ENCODE measurements at places on chromosomes 1 and 21.

DNA sequence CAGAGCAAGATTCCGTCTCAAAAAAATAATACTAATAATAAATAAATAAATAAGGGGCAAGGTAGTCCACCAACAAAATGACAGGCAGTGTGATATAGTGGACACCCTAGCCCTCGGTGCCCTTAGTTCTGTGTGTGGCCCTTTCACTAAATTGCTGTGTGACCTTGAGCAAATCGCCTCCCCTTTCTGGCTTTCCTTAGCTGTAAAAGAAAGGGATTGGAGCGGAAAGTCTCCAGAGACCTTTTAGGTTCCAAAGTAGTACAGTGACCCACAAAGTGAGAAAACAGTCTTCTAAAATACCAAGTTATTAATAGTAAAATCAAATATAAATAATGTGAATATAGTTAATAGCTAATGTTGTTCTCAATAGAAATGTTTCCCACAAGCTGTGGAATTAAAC, 7.6 kb downstream of the LMNA start:
- no peak for DNase-seq

- DNase-seq, result no peak
These were observed 20.3 kb downstream of the ARHGEF10L start for GRCh38 chr1:17559615-17560419.

DNA sequence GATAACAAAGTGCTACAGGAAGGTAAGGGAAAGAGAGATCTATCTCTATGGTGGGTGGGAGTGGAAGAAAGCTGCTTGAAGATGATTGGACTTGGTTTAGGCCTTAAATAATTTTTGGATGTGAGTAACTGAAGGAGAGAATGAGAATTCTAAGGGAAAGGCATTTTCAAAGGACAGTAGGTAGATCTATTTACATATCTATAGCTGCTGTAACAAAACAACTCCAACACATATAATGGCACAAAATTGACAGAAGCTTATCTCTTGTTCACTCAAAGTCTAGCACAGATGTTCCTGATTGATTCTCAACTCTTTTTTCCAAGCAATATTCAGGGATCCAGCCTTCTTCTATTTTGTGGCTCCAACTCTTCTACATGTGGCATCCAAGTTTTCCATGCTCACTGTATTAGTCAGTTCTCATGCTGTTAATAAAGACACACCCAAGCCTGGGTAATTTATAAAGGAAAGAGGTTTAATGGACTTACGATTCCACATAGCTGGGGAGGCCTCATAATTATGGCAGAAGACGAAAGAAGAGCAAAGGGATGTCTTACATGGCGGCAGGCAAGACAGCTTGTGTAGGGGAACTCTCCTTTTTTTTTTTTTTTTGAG, 3.1 kb upstream of the DDAH1 start:
- DNase-seq, result no peak

- no peak for DNase-seq
These were observed 1.4 kb upstream of the MYBPH start for GRCh38 chr1:203177036-203177405.

DNA sequence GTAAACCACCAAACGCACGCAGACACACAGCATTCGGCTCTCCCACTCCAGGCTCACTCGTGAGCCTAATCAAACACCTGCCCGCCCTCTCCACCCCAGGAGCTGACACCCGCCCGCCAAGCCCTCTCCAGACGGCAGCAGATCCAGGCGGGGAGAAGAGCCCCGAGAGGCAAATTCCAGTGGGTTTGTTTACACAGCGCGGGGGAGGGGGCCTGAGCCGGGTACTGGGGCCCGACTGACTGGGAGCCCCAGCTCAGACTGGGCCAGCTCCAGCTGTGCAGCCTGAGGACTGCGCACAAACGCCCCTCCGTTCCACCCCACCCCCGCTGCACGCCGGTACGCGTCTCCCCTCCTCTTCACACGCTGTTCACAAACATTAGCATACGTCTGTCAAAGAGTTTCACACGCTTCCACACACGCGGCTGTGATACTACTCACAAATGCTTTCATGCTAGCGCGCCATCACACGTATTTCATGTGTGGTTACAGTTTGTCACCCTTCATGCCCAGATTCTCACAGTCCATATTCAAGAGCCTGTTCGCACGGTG, 1.0 kb upstream of the EFNA1 start:
- peak; percentile 54 for DNase-seq

- DNase-seq, result peak; percentile 93
These were observed 3.6 kb upstream of the SETDB1 start for GRCh38 chr1:150922519-150922975.

- peak; percentile 23 for DNase-seq
These were observed 4.7 kb upstream of the PSMB2 start for GRCh38 chr1:35646043-35646442.

DNA sequence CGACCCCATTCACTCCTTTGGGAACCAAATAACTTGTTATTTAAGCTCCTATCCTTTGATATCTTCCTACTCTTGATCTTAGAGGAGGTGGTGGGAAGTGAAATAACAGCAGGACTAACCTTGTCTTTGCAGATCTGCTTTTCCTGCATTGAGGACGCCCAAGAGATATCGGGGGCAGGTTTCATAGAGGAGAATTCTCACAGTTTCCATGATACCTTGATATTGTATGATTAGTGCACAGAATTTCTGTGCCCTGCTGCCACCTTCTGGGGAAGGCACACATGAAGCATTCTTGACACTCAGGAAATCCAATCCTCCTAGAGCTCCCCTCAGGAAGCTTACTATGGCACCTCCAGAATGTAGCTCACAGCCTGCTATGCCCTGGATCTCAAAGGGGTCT, 1.6 kb downstream of the CD1B start:
- DNase-seq, result no peak

DNA sequence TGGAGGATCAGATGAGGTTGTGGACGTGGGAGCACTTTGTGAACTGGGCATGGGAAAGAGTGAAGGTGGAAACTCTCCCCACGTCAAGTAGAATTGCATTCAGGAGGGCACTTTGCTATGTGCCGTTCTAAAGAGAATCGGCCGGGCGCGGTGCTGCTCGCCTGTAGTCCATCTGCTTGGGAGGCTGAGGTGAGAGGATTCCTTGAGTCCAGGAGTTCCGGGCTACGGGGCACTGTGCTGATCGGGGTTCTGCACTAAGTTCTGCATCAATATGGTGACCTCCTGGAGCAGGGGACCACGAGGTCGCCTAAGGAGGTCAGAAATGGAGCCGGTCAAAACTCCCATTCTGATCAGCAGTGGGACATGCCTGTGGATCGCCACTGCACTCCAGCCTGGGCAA, 141.9 kb downstream of the PEX14 start:
- DNase-seq, result no peak

DNA sequence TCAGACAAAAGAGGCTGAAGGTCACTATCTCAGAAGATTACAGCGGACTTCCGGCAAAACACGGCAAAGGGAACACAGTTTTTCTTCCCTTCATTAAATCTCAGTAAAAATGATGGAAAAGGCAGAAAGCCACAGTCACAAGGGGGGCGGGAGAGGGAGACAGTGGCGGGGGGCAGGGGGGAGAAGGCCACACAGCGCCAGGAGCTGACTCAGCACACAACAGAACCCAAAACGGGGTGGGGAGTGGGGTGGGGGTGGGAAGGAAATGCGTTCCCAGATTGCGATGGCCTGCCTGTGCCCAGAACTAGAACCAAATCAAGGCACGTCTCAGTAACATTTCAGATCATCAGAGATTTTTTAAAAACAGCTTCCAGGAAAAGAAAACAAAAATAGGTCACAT, 13.4 kb downstream of the CFAP74 start:
- peak; percentile 10 for DNase-seq

- DNase-seq, result peak; percentile 14
These were observed 9.4 kb downstream of the CR1L start for GRCh38 chr1:207654320-207654719.

GRCh38 chr1:191993549-191993948, 164.7 kb upstream of the RGS18 start:
- peak; percentile 55 for DNase-seq

GRCh38 chr1:117161887-117162286, 40.3 kb upstream of the TRIM45 start:
- no peak for DNase-seq

DNA sequence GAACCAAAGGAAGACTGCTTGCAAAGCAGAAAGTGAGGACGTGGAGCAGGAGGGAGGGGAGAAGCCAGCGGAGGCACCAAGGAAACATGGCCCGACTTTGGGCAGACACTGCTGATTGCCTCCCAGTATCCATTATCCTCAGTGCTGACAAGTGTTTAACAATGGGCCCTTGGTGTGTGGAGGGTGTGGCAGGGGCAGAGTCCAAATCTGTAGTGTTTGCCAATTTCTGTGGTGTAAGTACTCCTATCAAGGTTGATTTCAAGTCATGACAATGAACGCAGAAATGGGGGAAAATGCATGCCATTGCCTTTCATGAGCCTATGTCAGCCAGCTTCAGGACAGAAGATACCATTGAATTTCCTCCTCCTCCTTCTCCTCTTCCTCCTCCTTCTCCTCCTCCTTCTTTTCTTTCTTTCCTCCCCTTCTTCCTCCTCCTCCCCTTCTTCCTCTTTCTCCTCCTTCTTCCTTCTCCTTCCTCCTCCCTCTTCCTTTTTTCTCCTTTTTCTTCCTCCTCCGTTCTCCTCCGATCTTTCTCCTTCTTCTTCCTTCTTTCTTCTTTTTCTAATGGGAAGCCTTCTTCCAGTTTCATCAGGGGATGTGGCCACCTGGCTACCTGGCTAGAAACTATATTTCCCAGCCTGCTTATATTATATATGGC, 10.3 kb upstream of the PHC2 start:
- no peak for DNase-seq

GRCh38 chr1:21247892-21248715, 42.2 kb downstream of the ECE1 start:
- no peak for DNase-seq

- DNase-seq, result no peak
These were observed 9.9 kb upstream of the DESI2 start for GRCh38 chr1:244642988-244643387.

- no peak for DNase-seq
These were observed 28.1 kb downstream of the ARHGEF10L start for GRCh38 chr1:17567582-17567981.

DNA sequence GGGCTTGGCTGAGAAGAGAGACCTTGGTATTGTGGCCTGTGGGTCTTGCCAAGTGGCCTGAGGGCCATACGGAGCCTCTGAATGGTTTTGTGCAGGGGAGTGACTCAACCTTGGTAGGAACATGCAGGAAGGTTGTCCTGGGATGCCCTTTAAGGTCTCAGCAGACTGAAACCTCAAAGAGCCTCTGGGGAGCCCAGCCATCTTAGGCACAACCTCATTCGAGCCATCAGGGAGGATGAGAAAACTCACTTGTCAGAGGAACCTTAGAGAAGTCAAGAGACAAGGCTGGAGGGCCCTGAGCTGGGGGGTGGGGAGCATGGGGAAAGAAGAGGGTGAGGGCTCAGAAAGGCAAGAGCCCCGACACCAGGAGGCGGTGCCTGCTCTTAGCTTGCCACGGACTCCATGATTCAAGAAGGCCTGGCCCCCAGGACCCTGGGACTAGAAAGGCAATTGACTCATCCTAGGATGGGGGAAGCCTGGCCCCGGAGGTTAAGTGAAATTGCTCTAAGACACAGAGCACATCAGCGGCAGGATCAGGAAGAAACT, 13.0 kb downstream of the IFI6 start:
- DNase-seq, result peak; percentile 66

DNA sequence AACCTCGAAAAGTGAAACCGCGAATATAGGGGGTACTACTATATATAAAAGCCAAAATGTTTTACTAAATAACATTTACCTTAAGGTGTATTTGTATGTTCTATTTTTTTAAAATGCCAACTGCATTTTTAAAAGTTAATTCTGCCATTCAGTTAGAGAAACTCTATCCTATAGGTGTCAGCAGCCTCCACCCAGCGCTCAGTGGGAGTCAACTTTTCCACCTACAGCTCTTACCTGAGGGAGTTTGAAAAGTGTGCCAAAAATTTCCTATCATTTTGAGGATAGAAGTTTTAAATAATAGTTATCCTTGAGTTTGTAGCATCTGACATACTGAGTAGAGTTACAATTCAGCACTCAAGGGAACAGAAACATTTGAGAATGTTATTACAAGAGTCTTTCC, 6.1 kb upstream of the HP1BP3 start:
- no peak for DNase-seq

All from adipocyte (in vitro differentiated cells).